ENCODE measurements at places on chromosomes 3 and 15.

GRCh38 chr3:159146392-159146791 is 344.5 kb downstream of the MFSD1 start:
- no peak for DNase-seq

DNA sequence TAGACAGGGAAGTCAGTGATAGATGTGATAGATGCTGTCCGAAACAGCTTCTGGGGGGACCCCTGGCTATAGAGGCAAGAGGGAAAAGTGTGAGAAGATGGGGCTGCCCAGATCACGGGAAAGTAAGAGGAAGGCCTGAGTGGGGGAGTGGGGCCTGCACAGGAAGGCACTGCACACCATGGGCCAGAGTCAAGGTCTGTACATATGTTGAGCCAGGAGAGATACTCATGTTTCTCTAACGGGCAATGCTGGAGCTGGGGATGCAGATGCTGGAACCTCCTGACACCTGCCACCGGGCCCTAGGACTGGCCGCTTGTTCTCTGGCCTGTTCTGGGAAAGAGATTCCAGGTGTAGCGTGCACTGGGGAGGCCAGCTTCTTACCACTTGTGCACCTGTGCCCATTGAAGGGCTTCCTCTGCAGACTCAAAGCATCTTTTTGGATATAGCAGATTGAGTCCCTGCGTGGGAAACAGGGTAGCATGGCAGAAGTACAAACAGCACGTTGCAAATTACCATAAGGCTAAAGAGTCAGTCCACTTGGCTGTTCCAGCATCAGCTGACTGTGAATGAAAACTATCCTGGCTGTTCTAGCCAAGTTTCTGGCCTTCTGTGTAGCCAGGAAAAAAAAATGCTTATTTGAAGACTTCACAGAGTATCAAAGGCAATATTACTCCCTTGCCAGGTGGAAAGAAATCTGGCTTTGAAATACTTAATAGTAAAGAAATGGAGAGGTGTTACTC is 77.1 kb upstream of the GSK3B start:
- no peak for DNase-seq

GRCh38 chr3:67383379-67383778 is 271.0 kb downstream of the SUCLG2 start:
- no peak for DNase-seq

- DNase-seq, result peak; percentile 79
Measured at GRCh38 chr3:61848885-61849284, 287.5 kb downstream of the PTPRG start.

DNA sequence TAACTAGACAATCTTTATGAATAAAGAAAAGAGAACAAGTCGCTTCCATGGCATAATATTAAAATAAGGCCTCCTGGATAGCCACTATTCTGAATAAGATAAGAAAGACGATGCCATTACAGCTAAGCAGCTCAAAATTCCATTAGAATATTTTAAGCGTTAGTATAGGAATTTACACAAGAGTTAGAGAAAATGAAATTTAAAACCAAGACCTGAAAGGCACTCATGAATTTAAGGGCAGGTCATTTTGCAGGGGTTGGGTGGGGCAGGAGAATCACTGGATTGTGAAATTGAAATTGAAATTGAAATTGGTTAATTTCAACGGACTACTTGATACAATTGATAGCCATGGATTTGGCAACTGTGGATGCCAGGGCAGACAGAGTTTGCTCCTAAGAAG is 91.8 kb upstream of the GOLGA8J start:
- DNase-seq, result no peak

GRCh38 chr15:74314795-74315438 is 52.5 kb downstream of the CYP11A1 start:
- DNase-seq, result no peak

GRCh38 chr3:124701687-124702086 is 28.6 kb upstream of the UMPS start:
- DNase-seq, result peak; percentile 42

- no peak for DNase-seq
Measured at GRCh38 chr3:63385629-63386028, 107.5 kb downstream of the SYNPR start.

DNA sequence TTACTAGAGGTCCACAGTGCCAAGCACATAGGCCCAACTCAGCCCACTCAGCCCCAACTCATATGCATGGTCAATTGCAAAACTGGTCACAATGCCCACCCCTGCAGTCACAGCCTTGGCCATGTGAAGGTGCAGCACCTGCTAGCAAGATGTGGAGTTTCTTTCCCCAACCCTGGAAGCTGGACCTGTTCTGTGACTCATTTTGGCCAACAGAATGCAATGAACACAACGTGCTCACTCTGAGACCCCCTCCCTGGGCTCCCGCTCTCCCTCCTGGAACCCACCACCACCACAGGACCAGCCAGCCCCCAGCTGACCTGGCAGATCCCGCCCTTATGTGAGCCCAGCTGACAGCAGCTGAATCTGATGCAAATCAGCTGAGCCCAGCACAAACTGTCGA is 34.4 kb downstream of the ALDH1L1 start:
- DNase-seq, result no peak

GRCh38 chr15:101204739-101205535 is 46.9 kb downstream of the CHSY1 start:
- DNase-seq, result no peak

DNA sequence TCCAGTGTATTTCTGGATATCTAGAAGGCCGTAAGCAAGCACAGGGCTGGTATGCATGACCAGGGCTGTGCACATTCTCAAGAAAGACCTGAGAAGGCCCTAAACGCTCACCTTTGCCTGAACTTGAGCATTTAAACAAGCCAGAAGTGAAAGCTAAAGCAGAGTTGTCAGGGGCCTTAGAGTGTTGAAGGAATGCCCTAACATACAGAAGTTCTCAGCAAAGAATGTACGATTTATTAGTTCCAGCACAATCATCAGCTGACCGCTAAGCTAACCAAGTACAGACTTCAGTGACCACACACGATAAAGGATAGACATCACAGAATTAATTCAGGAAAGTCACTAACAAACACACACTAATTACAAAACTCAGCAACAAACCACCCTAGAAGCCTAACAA is 8.7 kb downstream of the HLTF start:
- DNase-seq, result peak; percentile 21

DNA sequence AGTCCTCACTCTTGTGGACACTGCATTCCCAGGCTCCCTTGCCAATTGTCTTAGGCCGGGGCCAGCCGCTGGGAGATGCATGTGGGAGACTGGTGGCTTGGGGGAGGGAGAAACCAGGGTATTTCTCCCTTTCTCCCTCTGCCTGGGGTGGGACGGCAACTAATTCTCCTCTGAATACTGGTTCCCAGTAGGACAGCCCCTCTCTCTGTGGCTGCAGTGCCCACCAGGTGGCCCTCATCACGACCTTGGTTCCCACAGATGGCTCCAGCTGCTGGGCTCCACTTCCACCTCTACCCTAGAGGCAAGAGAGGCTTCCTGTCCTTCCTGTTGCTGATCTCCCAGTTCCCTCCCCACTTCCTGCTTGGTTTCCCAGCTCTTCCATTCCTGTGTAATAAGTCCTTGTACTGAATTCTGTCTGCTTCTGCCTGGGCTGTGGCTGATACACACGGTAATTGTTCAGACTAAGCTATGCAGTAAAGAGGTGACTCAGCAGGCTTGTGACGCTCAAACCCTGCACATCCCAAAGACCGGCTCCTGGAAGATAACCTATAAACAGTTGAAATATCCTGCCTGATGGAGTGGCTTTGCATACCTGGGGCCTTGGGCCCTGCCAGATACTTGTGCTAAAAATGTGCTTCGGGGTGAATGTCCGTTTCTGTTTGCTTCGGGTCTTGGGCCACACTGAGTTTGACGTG is 20.4 kb upstream of the COPG1 start:
- DNase-seq, result peak; percentile 47

- DNase-seq, result no peak
Measured at GRCh38 chr3:143445118-143445517, 325.5 kb downstream of the CHST2 start.

- DNase-seq, result no peak
Measured at GRCh38 chr3:120144267-120144666, 50.0 kb upstream of the GSK3B start.

DNA sequence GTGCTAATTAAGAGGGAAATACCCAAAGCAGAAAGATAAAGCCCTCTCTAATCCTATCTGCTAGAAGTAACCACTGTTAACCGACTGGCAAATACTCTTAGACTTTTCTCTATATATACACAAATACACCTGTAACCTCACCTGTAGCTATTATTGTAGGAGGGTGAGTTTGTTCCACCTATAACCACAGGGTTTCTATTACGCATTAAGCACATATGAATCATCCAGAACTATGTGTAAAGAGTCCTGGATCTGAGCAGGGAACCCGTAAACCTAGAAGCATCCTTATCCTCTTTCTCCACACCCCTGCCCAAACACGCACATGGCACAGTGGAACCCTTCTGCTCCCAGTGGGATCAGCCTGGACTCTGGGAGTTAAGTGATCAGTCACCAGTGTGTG is 172.8 kb upstream of the C2CD4B start:
- DNase-seq, result no peak

GRCh38 chr3:5841599-5841998 is 654.1 kb downstream of the EDEM1 start:
- DNase-seq, result no peak

DNA sequence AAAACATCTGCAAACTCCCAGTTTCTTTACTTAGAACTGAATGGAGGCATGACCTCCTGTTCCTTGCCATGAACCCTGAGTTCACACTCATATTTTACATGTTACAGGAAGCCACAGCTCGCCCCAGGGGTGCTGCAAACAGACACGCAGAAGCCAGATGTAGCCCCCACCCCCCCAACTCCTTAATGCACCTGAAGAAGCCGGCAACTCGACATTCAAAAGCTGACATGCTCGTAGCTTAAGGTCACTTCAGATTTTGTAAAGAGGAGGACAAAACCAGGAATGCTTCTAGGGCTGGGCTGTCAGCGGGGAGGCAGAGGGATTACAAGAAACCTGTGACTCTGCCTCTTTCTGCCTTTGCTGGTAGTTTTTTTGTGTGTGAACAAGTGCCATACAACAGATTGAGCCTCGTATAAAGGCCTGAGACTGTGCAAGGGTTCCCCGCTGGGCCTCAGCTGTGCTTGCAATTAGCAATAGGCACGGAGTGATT is 42.0 kb upstream of the FEZF2 start:
- DNase-seq, result no peak

DNA sequence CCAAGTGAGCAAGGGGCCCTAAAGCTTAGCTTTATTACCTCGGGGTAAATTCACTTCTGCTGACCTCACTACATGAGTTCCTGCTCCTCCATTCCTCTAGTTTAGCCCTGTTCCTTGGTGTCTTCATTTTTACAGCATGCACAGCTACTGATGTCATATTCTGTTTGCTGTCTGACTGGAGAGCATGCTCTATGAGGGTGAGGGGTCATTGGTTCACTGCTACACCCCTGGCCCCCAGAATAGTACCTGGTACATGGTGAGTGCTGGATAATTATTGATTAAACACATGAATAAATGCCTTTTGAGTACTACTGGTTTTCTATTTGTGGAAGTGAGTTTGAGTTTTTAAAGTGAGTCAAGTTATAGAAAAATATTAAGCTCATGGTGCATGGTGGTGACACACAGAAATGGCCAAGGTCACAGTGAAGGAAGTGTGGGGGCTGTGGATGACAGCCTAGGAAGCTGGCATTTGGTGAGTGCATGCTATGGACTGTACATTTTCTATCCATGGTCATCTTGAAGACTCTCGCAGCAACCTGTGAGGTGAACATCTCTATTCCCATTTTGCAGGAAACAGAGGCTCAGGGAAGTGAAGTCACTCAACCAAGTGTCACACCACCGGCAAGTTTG is 34.0 kb downstream of the RPLP1 start:
- DNase-seq, result no peak

DNA sequence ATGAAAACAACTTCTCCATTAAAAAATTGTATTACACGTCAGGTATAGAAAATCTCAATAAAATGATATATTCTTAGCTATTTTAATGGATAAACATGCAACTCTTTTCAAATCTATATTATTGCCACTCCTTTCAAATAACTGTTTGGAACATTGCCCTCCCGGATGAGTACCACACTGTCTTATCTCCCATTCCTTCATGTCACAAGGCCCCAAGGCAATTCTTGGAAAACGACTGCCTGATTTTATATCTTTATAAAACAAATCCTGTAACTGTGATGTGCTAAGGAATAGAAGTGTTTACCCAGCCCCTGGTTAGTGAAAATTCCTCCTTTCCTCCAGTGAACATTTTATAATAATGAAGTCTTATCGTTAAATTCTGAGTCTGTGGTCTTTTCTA is 6.2 kb upstream of the ZNF619 start:
- DNase-seq, result no peak

DNA sequence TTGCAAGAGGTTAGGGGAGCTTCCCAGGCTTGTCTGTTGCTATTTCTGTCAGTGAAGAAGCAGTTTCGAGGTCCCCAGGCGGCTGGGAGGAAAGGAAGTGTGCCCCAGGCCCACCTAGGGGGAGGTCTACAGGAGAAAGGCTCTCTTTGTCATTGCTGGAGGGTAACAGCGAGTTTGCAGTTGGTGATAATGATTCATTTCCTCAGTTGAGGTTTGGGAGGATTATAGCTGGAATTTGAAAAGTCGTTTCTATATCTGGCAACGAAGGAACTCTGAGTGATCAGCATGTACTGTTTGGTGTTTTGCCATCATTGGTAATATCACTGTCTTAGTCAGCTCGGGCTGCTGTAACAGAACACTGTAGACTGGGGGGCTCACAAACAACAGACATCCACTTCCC is 65.5 kb upstream of the UBE3A start:
- peak; percentile 54 for DNase-seq

DNA sequence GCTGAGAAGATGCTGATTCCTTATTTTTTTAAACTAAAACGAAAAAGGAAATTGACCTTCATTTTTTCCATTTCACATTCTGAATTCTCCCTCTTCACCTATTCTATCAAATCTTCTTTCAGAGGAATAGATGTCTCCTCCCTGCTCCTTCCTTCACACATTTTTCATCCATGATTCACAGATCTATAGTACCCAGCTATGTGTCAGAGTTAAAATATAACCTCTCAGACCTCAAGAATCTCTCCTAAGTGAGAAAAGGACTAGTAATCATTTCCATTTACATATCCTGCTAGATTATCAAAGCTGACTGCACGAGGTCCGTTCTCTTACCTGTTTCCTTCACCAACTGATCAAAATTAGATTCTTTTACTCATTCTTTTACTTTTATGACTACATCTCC is 1297.6 kb upstream of the ALCAM start:
- no peak for DNase-seq

- DNase-seq, result no peak
Measured at GRCh38 chr3:171966533-171967136, 72.7 kb upstream of the FNDC3B start.

GRCh38 chr15:75107908-75108838 is 84.8 kb downstream of the PPCDC start:
- DNase-seq, result peak; percentile 79

- DNase-seq, result no peak
Measured at GRCh38 chr15:34802371-34802770, 7.0 kb upstream of the ACTC1 start.

DNA sequence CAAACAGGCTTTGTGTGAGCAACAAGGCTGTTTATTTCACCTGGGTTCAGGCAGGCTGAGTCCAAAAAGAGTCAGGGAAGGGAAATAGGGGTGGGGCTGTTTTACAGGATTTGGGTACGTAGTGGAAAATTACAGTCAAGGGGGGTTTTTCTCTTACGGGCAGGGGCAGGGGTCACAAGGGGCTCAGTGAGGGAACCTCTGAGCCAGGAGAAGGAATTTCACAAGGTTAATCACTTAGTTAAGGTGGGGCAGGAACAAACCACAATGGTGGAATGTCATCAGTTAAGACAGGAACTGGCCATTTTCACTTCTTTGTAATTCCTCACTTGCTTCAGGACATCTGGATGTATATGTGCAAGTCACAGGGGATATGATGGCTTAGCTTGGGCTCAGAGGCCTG is 1592.8 kb upstream of the GBE1 start:
- no peak for DNase-seq

- DNase-seq, result no peak
Measured at GRCh38 chr15:74235962-74236361, at the start of gene CCDC33. TSS of gene CCDC33 (plus strand) at chr15:74236326. CDS start at chr15:74236720, 394 bp downstream.
